ENCODE measurements at places on chromosomes 6 and 20. TPM values are rescaled to one million over a fixed set of nuclear protein-coding genes. Genes with fewer than 3 reads are reported as not detected.

The TOX2 gene
- total RNA-seq = 0.99 TPM

GRCh38 chr6:101163611-101164010 lies 229.9 kb upstream of the GRIK2 start:
- H3K4me3 ChIP-seq = no peak overlapping the region
- H3K27ac ChIP-seq = no peak overlapping the region
- H3K36me3 ChIP-seq = no peaks in the 10 kb centered on the region
- H3K27me3 ChIP-seq = no peaks in the 10 kb centered on the region
- no peak for DNase-seq

DNA sequence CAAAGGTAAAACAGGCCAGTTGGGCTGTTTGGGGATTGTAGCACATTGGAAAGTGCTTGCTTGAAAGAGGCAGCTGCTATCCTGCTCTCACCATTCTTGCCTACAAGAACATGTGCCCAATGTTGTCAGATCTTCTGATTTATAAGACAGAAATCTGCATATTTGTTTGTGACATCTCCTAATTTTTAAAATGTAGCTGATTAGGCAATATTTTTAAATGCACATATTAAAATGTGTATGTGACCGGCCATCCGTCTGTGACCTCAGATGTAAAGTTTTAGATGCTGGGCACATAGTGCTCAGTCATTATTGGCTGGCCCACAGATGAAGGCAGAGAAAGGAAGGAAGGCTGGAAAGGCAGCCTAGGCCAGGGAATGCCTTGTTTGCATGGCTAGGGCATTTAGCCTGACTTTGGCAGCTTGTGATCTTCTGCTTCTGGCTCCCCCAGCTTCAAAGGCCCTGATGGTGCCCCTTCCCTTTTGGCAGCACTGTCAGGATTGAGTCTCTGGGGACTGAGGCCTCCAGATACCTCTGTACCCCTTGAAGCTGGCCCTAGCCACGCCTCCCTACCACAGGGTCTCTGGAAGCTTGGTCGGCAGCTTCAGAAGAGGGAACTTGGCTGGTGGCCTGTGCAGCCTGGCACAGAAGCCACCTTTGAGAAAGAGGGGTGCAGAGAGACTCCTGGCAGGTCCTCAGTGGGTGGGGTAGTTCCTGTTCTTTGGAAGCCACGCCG lies 6.4 kb downstream of the SNPH start:
- no peak overlapping the region for H3K4me3 ChIP-seq
- no peaks in the 10 kb centered on the region for H3K36me3 ChIP-seq
- H3K27ac ChIP-seq = no peak overlapping the region

The HLA-DOA gene
- total RNA-seq = 0.61 TPM

DNA sequence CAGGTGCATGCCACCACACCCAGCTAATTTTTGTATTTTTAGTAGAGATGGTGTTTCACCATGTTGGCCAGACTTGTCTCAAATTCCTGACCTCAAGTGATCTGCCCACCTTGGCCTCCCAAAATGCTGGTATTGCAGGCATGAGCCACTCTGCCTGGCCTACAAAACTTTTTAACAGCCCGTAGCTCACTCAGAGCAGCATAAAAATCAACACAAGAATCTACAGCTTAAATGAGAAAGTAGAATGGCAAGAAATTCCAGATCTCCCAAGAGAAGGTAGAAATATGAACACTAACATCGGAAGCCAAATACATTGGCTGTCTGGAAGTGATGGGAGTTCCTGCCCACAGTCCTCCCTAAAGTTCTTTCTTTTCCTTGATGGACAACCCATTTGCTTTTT lies 43.7 kb downstream of the SCGN start:
- no peak overlapping the region for H3K4me3 ChIP-seq
- H3K4me1 ChIP-seq = no peaks in the 10 kb centered on the region
- no peaks in the 10 kb centered on the region for H3K36me3 ChIP-seq
- no peaks in the 10 kb centered on the region for H3K27me3 ChIP-seq

The GPX5 gene
- not detected for total RNA-seq

- H3K27me3 ChIP-seq = no peaks in the 10 kb centered on the region
- H3K4me1 ChIP-seq = no peaks in the 10 kb centered on the region
- H3K27ac ChIP-seq = no peak overlapping the region
- H3K36me3 ChIP-seq = no peaks in the 10 kb centered on the region
- no peak for DNase-seq
Observed at GRCh38 chr6:154395878-154396277, 39.3 kb upstream of the IPCEF1 start.

DNA sequence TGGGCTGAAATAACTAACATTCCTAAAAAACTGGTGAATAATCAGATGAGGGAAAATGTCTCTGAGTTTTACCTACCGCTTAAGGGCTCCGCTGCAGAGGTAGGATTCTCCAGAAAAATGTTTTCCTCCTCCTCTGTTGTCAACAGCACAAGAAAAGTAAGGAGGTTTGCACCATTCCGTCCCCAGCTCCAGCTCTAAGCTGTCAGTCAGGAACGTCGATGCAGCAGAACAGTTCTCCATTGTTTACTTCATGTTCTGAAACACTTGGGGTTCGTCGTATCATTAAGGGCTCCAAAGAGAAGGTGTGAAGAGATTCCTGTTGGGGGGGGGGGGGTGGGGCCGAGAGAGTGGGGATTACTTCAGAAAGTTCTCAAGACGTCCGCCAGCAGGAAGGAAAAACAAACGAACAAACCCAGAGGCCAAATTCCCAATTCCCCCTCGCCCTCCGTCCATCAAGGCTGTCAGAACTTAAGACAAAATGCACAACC lies 734 bp downstream of the MMS22L start:
- H3K27me3 ChIP-seq = no peaks in the 10 kb centered on the region
- H3K4me3 ChIP-seq = peak overlapping the region; percentile 87
- DNase-seq = no peak
- no peaks in the 10 kb centered on the region for H3K36me3 ChIP-seq
- peaks cover 11% of the 10 kb centered on the region for H3K4me1 ChIP-seq

The ARHGAP40 gene
- total RNA-seq = 12.2 TPM

- DNase-seq = no peak
- H3K27me3 ChIP-seq = no peaks in the 10 kb centered on the region
- no peak overlapping the region for H3K4me3 ChIP-seq
- no peaks in the 10 kb centered on the region for H3K4me1 ChIP-seq
- peak overlapping the region; percentile 84 for H3K27ac ChIP-seq
Observed at GRCh38 chr20:38109591-38110524, 55.2 kb downstream of the TGM2 start.

- H3K4me3 ChIP-seq = peak overlapping the region; percentile 12
- H3K27me3 ChIP-seq = no peaks in the 10 kb centered on the region
- no peak overlapping the region for H3K27ac ChIP-seq
- no peak for DNase-seq
- H3K36me3 ChIP-seq = peaks cover 79% of the 10 kb centered on the region
- H3K4me1 ChIP-seq = peaks cover 37% of the 10 kb centered on the region
Observed at GRCh38 chr20:37384683-37385174, 38.8 kb downstream of the SRC start.

The SPDEF gene
- 0.79 TPM for total RNA-seq

DNA sequence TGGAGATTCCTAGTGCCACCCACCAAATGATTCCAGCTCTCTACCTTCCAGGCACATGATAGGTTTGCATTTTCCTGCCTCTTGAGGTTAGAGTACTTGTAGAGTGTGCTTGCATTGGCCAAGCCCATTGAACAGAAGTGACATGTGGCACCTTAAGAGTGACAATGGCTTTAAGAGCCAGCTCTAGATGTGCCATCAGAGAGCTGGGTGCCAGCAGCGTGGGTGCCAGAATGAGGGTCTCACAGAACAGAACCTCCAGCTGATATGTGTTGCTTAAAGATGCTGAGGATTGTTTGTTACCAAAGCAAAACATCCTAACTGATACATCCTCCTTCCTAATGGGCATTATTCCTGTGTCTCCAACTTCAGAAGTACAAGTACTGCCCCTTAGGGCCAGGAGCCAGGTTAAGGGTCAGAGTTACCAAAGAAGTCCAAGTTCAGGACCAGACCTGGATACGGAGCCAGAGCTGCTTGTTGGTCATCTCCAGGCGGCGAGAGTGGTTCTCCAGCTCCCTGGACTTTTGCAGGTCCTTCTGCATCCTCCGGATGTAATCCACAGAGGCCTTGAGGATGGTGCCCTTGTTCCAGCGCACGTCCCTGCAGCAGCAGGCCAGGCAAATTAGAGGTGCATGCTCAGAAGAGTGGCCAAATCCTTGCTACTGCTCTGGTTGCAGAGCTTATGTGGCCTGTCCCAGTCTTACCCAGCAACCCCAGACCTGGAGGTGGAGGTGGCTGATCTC lies 47.5 kb downstream of the MDFI start:
- H3K36me3 ChIP-seq = peaks cover 69% of the 10 kb centered on the region
- H3K27ac ChIP-seq = no peak overlapping the region
- DNase-seq = no peak

The SIRPD gene
- not detected for total RNA-seq
